Heart right ventricle (tissue), 16 donors: ENCODE measurements at places on chromosomes 7 and 10.

DNA sequence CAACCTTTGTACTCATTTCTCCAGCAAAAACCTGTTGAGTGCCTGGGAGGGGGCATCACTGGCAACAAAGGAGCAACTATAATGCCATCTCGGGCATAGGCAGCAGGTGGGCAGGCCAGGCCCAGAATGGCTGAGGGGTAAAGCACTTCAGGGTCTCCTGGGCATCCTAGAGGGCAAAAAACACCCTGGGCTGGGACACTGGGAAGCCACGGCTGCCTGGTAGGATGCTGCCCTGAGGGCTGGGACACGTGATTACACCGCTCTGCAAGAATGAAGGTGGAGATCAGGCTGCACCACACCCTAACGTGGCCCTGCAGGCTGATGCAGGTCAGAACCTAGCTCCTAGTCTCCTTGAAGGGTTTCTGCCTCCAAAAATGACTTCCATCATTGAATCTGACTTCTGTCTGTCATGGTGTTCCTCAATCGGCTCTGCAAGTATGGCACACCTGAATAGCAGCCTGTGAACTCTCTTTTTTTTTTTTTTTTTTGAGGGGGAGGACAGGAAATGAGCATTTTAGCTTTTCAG, 4.5 kb upstream of the TRAPPC14 start:
- no peaks in the 10 kb centered on the region for H3K36me3 ChIP-seq
- no peak overlapping the region for H3K27ac ChIP-seq
- DNase-seq: no peak
- H3K4me3 ChIP-seq: no peak overlapping the region
- peaks cover 3% of the 10 kb centered on the region for H3K4me1 ChIP-seq

- H3K36me3 ChIP-seq: no peaks in the 10 kb centered on the region
- no peak overlapping the region for H3K27ac ChIP-seq
Measured at GRCh38 chr10:42982891-42983506, 93.9 kb upstream of the RET start.

- H3K27me3 ChIP-seq: no peaks in the 10 kb centered on the region
- peak overlapping the region; percentile 83 for H3K4me3 ChIP-seq
- peak; percentile 65 for DNase-seq
- H3K36me3 ChIP-seq: no peaks in the 10 kb centered on the region
Measured at GRCh38 chr10:22253580-22253882, 35.7 kb upstream of the EBLN1 start.

DNA sequence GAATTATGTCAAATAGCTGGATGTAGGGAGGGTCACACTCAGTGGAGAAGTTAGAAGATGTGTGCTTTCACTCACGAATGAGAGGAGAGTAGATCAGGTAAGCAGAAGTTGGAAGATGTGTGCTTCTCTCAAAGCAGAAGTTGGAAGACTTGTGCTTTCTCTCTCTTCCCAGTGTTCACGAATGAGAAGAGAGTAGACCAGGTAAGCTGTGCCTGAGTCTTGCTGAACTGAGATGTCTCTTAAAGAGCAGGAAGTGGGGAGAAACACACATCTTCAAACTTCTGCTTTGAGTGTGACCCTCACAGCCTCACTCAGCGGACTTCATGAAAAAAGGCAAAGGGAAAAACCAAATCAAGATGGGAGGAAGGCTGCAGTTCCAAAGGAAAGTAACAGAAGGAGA, 7.0 kb upstream of the TMEM243 start:
- no peak overlapping the region for H3K27ac ChIP-seq
- H3K36me3 ChIP-seq: no peaks in the 10 kb centered on the region
- no peak for DNase-seq
- H3K4me3 ChIP-seq: no peak overlapping the region
- no peaks in the 10 kb centered on the region for H3K27me3 ChIP-seq

- no peaks in the 10 kb centered on the region for H3K36me3 ChIP-seq
- H3K27ac ChIP-seq: no peak overlapping the region
- no peak for DNase-seq
- no peaks in the 10 kb centered on the region for H3K27me3 ChIP-seq
- peaks cover 10% of the 10 kb centered on the region for H3K4me1 ChIP-seq
Measured at GRCh38 chr7:35004531-35005095, 32.7 kb downstream of the DPY19L1 start.
